Glomerular endothelial cell (primary cell): ENCODE measurements at places on chromosomes 3 and 15.

- DNase-seq, result no peak
These were observed 55.9 kb downstream of the MAP6D1 start for GRCh38 chr3:183769453-183769852.

GRCh38 chr15:68230157-68231100 is 901 bp upstream of the CLN6 start:
- DNase-seq, result no peak

- no peak for DNase-seq
These were observed 429.7 kb downstream of the VGLL3 start for GRCh38 chr3:86561215-86561614.

GRCh38 chr15:80184554-80184953 is 31.8 kb downstream of the FAH start:
- DNase-seq, result no peak

DNA sequence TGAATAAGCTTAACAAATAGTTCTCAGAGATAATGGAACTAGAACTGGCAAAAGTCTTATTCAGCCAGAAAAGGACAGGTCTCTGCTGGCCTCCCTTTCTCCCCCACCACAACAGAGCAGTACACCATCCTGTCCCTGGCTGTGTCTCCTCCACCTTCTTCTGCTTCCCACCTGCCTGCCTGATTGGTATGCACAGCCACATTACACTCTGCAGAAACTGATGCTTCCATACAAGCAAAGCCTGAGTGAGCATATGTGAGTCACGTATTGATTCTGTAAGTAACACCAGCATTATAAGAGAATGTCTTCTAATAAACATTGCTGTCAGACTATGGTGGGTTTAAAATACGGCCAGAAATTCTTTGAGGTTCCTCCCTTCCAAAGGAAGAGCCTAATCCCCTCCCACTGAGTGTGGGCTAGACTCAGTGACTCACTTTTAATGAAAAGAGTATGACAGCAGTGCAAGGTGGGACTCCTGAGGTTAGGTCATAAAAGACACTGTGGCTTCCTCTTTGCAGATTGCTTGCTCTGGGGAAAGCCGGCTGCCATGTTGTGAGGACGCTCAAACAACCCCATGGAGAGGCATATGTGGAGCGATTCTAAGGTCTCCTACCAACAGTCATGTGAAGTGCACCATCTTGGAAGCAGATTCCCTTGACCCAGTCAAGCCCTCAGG is 44.4 kb downstream of the ANXA2 start:
- DNase-seq, result no peak

DNA sequence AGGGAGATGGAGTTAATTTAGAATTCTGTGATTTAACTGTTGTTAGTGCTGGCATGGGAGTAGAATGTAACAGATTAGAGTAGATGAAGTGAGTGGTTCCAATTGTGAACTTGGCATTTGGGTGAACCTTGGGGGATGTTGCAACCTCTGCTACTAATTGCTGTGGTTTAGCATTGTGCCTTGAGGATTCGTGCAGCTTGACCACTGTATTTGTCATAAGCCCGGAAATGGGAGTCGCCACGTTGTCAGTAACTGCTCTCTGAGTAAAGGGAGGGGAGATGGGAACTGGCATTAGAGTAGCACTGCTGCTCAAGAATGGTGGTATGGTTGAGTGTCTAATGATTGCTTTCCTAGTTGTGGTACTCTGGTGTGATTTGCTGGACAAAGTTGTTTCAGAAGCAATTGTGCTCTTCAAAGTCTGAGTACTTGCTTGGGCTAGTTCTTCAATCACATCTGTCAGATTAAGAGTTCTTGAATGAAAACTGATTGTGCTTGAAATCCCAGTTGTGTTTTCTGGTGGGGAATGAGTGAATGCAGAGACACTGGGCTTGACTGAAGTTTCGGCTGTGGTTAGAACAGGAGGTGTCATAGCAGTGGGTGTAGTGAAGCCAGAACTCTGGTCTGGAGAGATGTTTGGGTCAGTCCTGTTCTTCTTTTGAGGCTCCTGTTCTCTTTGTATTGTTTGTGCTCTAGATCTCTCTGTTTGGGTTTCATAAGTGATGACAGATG is 15.4 kb downstream of the IGSF10 start:
- DNase-seq, result no peak

- DNase-seq, result no peak
These were observed 39.3 kb downstream of the DGKG start for GRCh38 chr3:186322761-186323160.

DNA sequence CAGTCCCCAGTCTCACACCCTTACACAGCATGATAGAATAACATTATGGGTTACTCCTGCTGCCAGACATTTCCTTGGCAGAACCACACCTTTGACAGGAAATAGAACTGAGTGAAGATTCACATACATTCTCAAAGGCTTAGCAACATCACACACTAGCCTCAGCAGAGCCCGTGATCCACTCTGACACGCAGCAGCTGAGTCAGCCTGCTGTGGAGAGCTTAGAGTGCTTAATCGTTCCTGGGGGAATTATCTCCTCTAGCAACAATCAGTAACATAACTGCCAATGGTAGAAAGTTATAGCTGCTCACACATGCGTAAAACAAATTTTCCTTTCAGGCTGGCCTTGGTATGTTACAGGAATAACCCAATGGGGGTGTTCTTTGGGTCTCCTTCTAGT is 382.1 kb downstream of the GAP43 start:
- DNase-seq, result no peak

DNA sequence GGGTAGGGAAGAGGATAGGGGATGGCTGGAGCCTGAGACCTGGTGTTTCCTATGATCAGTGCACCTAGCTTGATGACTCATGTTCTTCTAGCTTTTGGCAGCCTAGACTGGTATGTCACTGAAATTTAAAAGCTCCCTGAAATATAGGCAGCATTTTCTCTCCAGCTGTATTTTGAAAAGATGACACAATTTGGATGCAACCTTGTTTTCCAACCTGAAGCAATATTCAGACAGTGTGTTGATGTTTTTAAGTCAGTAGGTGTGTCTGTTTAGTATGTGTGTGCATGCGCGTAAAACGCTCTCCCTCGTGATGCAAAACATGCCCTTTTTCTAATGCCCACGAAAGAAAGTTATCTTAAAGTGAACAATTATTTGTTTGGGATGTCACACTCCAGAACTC is 58.5 kb downstream of the RPL22L1 start:
- DNase-seq, result no peak

DNA sequence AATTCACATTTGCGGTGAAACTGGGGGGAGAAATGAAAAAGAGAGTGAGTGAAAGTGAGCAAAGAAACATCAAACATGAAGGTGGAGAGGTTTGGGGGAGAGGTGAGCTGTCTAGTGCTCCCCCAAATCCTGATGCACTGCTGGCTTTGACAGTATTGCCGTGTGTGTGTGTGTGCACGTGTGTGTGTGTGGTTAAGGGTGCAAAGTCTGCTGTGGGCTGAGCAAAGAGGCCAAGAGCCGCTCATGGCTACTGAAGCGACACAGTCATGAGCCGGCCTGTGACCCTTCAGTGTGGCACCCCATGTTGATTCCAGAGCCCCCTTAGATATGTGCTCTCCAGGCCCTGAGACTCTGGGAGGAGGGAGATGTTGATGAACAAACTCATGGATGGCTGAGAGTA is 94.3 kb downstream of the DGKG start:
- no peak for DNase-seq

GRCh38 chr15:39781967-39782302 is 706 bp downstream of the FSIP1 start:
- no peak for DNase-seq

DNA sequence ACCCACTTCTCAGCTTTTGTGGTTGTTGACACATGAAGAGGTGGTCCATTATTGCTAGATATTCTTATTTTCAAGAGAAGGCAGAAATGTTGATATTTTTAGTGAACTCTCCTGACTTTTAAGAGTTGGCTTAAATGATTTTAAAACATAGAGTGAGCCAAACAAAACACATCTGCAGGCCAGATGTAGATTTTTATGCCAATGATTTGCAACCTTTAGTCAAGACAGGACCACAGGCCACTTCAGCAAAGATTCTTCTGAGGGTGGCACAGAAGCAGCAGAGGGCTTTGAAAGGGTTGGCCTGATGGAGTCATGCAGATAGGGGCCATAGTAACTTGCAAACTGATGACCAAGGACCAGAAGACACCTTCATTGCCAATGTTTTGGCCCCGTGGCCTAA is 276.5 kb upstream of the P2RY1 start:
- DNase-seq, result no peak

GRCh38 chr3:149134575-149134974 is 5.1 kb downstream of the HPS3 start:
- DNase-seq, result no peak

- DNase-seq, result no peak
These were observed 15.0 kb upstream of the ZBED2 start for GRCh38 chr3:111610189-111610588.

GRCh38 chr3:58528629-58529028 is 8.4 kb downstream of the ACOX2 start:
- DNase-seq, result no peak

- DNase-seq, result no peak
These were observed 86.2 kb upstream of the PIAS1 start for GRCh38 chr15:67967871-67968431.

- no peak for DNase-seq
These were observed 8.6 kb downstream of the SNRK start for GRCh38 chr3:43294975-43295374.

DNA sequence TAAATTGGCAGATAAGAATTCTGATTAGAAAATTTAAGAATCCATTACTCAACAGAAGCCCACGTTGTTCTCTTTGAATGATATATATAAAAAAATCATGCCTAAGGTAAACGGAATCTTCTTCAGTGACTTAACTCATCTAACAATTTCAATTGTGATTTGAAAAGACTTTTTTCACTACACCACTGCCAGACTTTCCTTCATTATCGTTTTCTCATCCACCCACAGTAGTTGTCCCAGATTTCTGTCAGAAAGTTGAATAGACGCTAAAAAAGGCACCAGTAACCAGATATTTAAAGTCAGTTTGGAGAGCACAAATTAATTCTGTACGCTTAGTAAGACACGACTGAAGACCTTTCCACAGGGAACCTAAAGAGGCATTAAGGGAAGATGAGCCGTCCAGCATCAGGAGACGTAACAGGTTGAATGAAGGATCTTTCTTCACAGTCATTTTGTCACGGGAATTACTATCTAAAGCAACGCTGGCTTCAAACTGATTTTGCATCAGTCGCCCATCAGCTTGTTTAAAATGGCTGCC is 1.3 kb downstream of the HIGD1A start:
- DNase-seq, result no peak

DNA sequence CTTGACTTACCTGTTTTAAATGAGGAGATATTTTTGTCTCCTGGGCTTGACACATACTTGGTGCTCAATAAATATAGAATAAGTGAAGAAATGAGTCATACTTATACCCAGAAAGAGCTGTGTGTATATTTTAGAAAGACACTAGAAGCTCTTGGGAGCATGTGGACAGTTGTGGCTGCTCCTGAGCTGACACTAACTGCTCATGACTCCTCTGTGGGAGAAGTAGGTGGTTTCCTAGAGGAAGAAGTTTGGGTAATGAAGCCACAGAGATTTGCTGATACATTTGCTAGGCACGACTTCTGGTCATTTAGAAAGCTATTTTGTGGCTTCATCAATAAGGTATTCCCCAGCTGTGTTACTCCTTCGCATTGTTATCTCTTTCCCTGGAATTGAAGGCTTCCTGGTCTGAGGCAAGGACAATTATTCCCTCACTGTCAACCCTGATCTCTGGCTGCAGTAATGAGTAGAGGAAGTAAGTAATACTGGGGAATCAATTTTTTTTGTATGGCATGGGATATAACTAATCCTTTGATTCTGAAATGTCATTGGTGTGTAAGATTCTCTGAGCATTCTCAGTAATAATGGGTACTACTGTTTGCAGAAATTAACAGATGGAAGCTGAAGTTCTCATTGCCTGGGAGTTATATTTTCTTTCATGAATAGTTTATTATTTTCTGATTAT is 79.6 kb upstream of the DCBLD2 start:
- DNase-seq, result no peak

DNA sequence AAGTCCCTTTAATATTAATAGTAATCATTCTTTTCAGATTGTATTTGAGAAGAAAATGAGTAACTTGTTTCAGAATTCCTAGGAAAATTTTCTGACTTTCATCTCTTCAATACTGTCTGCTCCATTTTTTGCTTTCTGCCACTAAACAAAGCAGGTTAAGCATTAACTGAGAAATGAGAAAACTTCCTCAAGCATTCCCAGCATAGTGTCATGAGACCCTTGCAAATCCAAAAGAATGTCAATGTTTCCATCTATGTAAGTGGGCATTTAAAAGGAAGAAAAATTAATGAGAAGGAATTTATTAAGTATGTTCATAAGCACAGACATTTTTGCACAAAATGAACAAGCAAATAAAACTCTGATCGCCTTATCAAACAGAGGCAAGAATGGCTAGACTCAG is 148.0 kb upstream of the STRIT1 start:
- DNase-seq, result no peak
